ENCODE measurements at places on chromosomes 4 and X. TPM values are rescaled to one million over a fixed set of nuclear protein-coding genes. Genes with fewer than 3 reads are reported as not detected.
A peak's percentile ranks its signal among the peaks of the same experiment; 100 is the strongest.

Gene RNF113A
- total RNA-seq = 9.9 TPM

GRCh38 chr4:175106301-175106700, 188.1 kb downstream of the ADAM29 start:
- no peak for DNase-seq

DNA sequence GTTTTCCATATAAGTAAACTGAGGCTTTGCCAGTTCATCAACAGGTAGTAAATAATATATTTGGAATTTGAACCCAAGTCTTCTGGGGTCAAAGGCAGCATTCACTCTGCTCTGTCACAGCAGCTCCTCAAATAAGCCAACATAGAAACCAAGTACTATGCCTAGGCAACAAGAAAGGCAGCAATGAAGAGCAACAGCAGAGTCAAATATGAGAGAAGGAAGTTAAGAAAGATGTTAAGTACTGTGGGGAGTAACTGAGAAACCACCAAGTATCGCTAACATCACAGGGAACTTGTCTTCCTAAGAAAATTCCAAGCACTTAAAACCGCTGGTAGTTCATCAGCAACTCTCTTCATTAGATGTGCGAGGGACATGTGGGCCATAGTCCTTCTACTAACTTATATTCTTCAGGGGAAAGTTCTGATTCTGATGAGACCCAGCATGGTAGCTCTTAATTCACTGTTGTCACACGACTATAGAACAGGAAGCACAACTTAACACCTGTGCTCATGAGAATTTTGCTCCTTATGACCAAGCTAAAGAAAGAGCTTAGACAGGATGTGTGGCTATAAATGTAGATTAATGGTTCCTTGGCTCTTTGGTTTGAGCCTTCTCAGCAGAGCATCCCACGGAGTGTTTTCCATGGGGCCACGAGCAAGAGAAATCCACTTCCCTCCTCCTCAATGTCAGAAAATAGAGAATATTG, 107.8 kb downstream of the AR start:
- no peak for DNase-seq

DNA sequence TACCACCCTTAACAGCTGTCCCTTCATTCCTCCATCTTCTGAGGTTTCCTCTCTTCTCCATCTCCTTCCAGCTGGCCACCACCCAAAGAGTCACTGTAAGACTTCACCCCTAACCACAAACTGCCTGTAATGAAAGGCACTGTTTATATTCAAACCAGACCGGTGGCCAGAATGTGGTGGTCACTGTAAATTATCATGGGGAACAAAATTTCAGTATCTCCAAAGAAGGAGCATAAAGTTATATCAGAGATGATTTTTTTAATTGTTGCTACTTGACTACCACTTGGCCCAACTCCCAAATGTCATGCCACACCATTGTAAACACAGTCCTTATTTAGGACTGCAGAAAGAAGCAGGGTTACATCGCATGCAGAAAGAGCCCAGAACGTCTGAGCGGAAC, 44.8 kb downstream of the SMARCA1 start:
- DNase-seq = peak; percentile 11

Gene DCHS2
- under 0.01 TPM for total RNA-seq

DNA sequence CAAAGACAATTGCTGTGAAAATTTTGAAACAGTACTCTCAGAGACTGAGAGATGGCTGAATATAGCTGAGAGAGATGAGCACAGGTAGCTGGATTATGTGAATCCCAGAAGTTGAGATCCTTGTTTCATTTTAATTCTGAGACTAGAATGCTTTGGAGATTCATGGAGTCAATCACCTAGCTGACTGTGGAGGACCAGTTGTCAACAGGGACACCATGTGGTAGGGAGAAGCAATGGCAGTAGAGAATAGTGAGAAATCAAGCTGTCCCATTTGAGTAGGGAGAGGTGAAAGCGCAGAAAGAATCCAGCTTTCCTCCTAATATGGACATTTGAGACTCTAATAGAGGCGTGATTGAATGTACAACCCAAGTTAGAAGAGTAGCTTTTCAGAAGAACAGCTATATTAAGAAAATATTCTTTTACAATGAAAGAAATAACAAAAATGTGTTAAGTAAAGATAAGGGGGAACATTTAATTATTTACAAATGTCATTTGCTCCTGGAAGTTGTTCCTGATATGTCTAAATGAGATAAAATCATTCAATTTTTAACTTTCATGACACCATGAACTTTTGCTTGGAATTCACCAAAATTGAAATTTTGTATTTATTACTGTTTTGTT, 30.3 kb upstream of the GLRB start:
- no peak for DNase-seq

- no peak for DNase-seq
Observed at GRCh38 chrX:97763981-97764380, 880.3 kb downstream of the RPA4 start.

- no peak for DNase-seq
Observed at GRCh38 chr4:104524591-104524990, 29.9 kb upstream of the CXXC4 start.

- no peak for DNase-seq
Observed at GRCh38 chrX:52608961-52609360, 45.7 kb downstream of the SSX7 start.

- DNase-seq = no peak
Observed at GRCh38 chrX:141989134-141989533, 85.4 kb downstream of the MAGEC1 start.

Gene CFP
- 0.51 TPM for total RNA-seq

Gene ANAPC10
- 21.3 TPM for total RNA-seq

- DNase-seq = no peak
Observed at GRCh38 chrX:110066488-110067225, 63.7 kb downstream of the TMEM164 start.

GRCh38 chr4:187541666-187542065, 453.9 kb upstream of the ZFP42 start:
- DNase-seq = no peak

Gene HDX
- total RNA-seq = 1.1 TPM

- DNase-seq = no peak
Observed at GRCh38 chrX:15874672-15875071, 20.1 kb upstream of the AP1S2 start.

- DNase-seq = no peak
Observed at GRCh38 chr4:169604903-169605331, 7.5 kb downstream of the NEK1 start.

DNA sequence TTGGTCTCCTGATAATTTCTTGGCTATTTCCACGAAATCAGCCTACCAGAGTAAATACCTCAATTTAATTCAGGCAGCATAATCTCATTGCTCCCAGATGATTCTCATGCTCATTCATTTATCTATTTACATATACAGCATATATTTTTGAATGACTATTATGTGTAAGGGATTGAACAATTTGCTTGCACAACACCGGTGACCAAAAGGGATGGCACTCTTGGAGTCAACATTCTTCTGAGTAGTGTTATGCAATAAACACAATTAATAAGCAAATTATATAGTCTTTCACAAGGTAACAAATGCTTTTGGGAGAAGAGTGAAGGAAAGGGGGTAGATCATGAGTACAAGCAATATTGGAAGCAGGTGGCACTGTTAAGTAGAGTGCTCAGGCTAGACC, 1015.3 kb downstream of the ARAP2 start:
- no peak for DNase-seq

Gene CNGA1
- total RNA-seq = not detected

Gene EGF
- total RNA-seq = 22.5 TPM

GRCh38 chrX:31243804-31244203, 172.0 kb upstream of the FTHL17 start:
- no peak for DNase-seq

Gene MAGEB1
- not detected for total RNA-seq

- DNase-seq = no peak
Observed at GRCh38 chrX:124328765-124329164, 3.7 kb upstream of the TEX13D start.

DNA sequence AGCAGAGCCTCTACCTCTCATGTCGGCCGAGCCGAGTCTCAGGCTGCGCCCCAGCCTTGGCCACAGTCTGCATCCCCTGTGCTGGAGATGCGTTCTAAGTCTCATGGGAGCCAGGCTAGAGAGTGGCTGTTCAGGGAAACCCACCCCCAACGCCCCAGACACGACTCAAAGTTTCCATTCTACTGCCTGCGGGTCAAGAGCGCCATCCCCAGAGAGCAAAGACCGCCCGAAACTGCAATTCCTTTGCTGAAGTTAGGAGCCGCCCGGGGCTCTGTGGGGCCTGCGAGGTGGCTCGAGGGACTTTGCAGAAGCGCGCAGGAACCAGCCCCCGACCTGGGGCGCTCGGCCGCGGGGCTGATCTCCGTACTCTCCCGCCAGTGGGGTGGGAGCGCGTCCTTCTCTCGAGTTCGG, 10.0 kb upstream of the ELF4 start:
- no peak for DNase-seq

DNA sequence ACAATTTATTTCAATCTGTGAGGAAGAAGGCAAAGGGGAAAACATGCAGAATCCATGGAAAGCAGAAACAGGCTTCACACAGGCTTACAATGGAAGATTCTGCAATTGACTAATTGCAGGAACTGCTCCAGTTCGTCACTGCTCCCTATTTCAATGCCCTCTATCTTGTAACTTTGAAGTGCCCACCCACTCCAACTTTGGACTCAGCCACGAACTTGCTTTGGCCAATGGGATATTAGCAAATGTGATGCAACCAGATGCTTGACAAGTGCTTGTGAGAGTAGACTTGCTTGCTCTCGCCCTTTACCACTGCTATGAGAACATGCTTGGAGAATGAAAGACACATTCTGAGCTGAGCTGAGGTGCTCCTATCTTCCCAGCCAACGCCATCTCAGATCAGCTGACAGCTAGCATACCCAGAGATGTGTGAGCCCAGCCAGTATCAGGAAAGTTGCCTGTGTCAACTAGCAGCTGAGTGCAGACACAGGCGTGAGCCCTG, 105.7 kb upstream of the PTCHD1 start:
- DNase-seq = no peak

DNA sequence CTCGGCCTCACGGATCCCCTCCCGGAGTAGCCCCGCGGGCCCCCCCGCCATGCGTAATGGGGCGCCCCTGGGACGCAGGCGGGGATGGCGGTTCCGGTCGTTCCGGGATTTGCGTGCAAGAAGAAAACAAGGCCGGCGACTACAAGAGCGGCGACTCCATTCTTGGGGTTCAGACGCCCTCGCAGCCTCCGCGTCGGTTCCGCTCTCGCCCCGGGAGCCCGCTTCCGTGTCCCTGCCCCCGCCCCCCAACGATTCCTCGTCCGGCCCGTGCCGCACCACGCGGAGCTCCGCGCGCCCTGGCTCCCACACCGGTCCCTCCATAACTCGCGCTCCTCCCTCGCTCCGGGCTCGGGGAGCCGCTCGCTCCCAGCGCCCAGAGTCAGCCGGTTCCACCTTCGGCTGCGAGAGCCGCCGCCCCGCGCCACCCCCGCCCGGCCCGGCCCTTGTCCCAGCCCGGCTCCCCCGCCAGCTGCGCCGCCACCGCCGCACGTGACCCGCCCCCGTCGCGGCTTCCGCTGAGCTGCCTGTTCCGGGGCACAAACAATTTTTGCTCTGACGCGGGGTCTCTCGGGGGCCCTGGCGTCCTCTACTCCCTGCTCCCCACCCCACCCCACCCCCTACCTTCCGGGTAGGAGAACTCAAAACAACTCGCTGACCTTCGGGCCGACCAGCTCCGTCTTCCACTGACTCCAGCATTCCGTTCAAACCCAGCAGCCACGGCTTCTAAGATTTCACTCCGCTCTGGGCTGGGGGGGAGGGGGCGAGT, 78.8 kb upstream of the BCOR start:
- DNase-seq = peak; percentile 56

DNA sequence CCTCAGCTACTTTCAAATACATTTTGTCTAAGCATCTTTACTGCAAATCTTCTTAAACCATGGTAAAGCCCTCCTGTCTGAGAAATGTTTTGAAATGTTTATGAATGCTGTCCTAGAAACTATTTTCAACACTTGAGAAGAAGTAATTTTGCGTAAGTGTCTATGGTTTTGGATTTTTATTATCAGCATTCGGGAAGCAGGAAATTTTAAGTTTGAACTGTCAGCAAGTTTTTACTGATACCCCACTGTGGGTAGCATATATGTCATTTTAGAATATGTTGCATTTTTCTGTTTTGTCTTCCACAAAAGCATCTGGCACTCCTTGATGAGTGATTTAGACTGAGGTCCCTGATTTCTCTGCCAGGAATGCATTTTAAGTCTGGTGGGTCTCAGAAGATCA, 302.4 kb upstream of the GIMD1 start:
- DNase-seq = no peak

DNA sequence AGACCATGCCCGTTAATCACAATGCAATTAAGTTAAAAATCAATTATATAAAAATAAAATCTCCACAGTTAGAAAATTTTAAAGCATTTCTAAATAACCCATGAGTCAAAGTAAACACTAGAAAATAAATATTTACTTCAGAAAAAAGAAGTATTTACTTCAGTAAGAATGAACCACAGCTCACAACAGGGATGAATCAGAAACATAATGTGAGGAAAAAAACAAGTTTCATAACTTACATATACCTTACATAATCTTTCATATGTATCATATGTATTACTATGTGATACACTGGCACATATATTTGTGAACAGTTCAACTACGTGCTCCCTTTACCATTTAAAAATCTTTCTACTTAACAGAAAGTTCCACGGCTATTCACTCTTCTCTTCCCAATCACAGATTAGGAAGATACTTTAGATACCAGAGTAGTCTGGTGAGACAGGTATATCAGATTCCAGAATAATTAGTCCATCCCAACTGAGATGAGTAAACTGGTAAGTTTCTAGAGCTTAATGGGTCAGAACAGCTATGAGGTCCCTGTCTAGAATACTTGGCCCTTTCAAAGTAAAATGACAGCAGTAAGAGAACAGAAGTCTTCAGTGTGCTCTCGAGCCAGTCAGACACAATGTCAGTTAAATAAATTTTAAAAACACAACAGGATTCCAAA, 70.3 kb downstream of the SH3RF1 start:
- no peak for DNase-seq

DNA sequence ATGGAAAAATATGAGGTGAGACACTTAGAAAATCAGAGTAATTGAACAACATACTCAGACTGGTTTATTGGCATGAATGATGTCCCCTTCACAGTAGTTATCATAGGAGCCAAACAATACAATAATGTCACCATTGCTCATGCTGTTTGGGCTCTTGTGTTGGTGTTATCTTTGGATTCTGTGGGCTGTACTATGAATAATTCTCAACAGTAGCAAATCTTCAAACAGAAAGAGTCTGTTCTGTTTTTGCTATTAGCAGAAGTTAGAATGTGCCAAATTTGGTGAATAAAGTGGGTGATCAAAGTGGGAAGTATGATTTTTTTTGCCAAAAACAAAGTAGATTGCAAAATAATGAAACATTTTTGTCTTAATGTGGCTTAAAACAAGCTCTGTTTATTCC, 58.3 kb downstream of the GRID2 start:
- no peak for DNase-seq

- DNase-seq = peak; percentile 64
Observed at GRCh38 chrX:136725441-136726104, 55.2 kb downstream of the ARHGEF6 start.

Gene MYOZ2
- total RNA-seq = 32.6 TPM

Gene TMEM185A
- 4.4 TPM for total RNA-seq

- DNase-seq = no peak
Observed at GRCh38 chr4:77023920-77024319, 51.9 kb downstream of the CCNI start.

GRCh38 chrX:149074398-149074797, 430.7 kb downstream of the IDS start:
- DNase-seq = peak; percentile 2

GRCh38 chr4:53622739-53623151, 31.5 kb upstream of the LNX1 start:
- no peak for DNase-seq

Gene PLK4
- total RNA-seq = 0.98 TPM

Gene LDB2
- 7.0 TPM for total RNA-seq

Gene VEGFC
- 1.1 TPM for total RNA-seq
